ENCODE measurements at places on chromosomes 11 and 22. TPM values are rescaled to one million over a fixed set of nuclear protein-coding genes. Genes with fewer than 3 reads are reported as not detected.
A peak's percentile ranks its signal among the peaks of the same experiment; 100 is the strongest.

GAL3ST1 gene
- total RNA-seq = not detected

RAPSN gene
- total RNA-seq = 0.42 TPM

DNA sequence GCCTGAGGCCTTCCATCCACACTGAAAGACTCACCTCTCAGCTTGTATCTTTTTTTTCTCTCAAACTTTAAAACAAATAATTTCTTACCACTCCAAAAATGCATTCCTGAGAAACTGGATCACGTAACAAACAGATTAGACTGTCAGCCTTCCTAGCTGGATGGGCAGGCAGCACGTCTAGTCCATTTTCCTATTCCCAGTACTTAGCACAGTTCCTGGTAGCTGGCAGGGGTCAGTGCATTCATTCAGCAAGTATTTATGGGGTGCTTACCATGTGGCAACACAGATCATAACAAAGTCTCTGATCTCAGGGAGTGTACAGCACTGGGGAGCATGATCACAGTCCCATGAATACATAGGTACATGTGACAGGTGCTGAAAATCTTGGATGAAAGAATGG, 89.6 kb downstream of the UBASH3B start:
- H3K4me1 ChIP-seq = peaks cover 2% of the 10 kb centered on the region
- H3K27ac ChIP-seq = no peak overlapping the region
- no peaks in the 10 kb centered on the region for H3K36me3 ChIP-seq
- peaks cover 6% of the 10 kb centered on the region for H3K27me3 ChIP-seq
- DNase-seq = no peak
- H3K4me3 ChIP-seq = peak overlapping the region; percentile 14

IFITM1 gene
- 256 TPM for total RNA-seq

- peaks cover 44% of the 10 kb centered on the region for H3K4me1 ChIP-seq
- H3K27me3 ChIP-seq = no peaks in the 10 kb centered on the region
- peak; percentile 87 for DNase-seq
These were observed 18.9 kb downstream of the LIMK2 start for GRCh38 chr22:31230871-31231621.

All from activated CD4-positive, alpha-beta T cell treated with anti-CD3 and anti-CD28 coated beads, Interleukin-2, amount 10 ng/mL, durations not matched to agents 24 days and 14 days (primary cell).